Stimulated activated CD8-positive, alpha-beta memory T cell treated with anti-CD3 and anti-CD28 coated beads, Interleukin-7, amount 100 ng/mL, for 1 hour (primary cell): ENCODE measurements at places on chromosomes 4 and X.

GRCh38 chr4:186307497-186307896, 41.5 kb downstream of the F11 start:
- DNase-seq: no peak

- DNase-seq: no peak
Observed at GRCh38 chrX:11967986-11968869, 170.0 kb upstream of the FRMPD4 start.

DNA sequence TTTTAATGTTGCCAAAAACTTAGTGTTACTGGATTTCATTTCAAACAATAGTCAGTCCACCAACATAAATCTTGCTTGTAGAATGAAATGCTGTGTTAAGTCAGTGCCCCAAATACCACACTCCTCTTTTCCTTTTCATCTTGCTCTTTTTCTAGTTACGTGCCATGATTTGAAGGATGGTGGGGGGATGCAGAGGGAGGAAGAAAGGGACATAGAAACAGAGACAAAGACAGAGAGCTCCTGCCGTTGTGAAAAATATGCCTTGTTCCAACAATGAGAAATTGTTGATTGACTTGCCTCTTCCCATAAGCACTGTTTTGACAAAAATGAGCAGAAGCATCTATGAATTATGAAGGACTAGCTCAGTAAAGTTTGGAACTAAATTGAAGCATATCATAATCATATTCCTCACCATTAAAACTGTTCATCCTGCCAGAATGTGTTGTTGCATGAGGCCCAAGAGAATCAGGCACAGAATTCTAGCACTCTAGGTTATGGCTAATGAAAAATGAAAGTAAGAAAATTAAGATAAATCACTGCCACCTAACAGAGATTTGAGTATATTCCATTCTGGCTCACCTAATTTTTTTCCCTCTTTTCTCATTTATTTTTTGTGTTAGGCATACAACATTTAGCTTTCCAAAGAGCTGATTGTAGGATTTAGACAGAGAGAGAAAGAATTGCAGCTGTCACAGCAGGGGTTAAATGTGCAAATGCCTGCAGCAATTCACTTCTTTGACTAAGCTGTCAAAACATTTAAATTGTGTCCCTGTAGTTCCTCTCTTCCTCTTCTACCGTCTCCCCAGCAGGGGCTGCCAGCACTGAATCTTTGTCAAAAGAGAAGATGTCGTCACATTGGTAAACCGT, 111.6 kb upstream of the PTPN13 start:
- DNase-seq: no peak

DNA sequence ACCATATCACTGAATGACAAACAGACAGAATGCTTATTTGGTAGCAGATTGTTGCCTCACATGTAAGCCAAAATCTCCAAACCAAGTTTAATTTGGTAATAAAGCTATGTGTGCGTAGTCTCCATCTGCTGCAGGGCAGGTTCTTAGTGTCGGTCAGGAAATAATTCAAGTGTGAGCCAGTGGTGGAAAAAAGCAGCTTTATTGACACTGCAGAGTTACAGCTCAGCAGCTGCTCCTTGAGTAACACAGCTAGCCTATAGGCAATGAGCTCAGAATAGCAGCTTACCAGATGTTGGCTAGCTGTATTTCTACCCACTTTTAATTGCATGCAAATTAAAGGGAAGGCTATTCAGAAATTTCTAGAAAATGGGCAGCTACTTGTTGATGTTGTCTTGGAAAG, 757.8 kb upstream of the HS3ST1 start:
- no peak for DNase-seq

- no peak for DNase-seq
Observed at GRCh38 chr4:182073278-182073677, 169.9 kb upstream of the TENM3 start.

DNA sequence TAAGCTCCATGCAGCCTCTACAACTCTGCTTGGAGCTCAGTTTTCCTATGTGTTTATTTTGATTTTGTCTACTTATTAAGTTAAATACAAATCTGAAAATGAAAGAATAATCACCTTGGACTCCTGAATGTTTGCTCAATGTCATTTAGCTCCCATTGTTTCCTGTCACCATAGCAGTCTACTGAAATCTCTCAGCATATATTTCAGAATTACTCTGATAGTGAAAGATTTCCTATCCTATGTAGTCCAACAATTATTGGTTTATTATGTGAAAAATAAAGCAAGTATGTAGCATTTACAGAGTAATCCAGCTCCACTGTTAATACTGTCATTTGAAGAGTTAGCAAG, 168.4 kb downstream of the CBR4 start:
- DNase-seq: no peak

DNA sequence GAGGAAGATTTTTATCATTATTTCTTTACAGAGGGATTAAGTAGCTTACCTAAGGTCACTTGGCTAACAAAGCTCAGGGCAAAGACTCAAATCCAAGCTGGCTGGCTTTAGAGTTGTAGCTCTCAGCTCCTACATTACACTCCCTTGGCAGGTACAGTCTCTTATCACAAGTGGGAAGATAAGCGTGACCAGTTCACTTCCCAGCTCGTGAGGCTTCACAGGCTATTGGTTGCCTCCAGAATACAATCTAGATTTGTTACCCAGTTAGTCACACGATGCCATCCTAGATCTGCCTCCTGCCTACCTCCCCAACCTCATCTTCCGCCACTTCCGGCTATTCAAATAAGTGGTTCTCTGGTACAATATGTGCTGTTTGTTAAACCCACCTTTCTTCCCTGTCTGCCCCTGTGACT, 3.7 kb downstream of the MMRN1 start:
- DNase-seq: no peak

GRCh38 chr4:156547439-156547838, 424.2 kb downstream of the PDGFC start:
- DNase-seq: no peak

DNA sequence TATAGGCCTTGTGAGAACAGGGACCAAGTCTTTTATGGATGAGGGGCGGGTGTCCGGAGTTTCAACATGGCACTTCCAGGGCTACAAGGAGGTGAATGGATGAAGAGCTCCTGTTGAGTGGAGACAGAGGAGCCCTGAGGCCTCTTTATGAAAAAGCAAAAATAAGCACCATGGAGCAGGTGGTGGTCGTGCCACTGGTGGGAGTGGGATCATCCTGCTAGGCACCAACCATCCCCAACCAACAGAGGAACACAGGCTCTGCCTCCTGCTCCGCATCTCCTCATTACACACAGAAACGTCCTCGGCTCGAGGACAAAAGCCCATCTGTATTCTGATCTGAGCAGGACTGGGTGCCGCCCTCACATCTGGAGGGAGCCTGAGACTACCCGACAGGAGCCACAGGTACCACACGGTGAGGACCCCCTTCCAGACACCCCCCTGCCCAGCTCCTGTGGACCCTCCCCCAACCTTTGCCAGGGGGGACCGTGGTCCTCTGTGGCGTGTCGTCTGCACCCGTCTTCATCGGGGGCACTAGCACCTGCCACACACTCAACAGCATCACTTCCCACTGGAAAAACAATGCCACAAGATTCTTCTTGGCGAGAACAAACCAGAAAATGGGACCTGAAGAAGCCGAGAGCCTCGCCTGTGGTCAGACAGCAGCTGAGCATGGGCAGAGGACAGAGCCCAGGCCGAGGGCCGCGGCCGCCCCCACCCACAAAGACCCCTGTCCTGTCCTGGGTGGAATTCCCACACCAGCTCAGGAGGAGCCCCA, 3.9 kb upstream of the PDE6B start:
- DNase-seq: no peak

GRCh38 chrX:42577936-42578470, 200.0 kb downstream of the PPP1R2C start:
- DNase-seq: no peak

- no peak for DNase-seq
Observed at GRCh38 chrX:53261355-53261972, 19.9 kb downstream of the IQSEC2 start.

GRCh38 chr4:6892190-6892908, 17.3 kb upstream of the TBC1D14 start:
- DNase-seq: no peak

GRCh38 chr4:128572778-128573241, 236.7 kb upstream of the JADE1 start:
- DNase-seq: no peak

- DNase-seq: no peak
Observed at GRCh38 chr4:138658518-138658917, 357.1 kb upstream of the NOCT start.
